ENCODE measurements at places on chromosomes 16 and 17. TPM values are rescaled to one million over a fixed set of nuclear protein-coding genes. Genes with fewer than 3 reads are reported as not detected.

- H3K4me3 ChIP-seq = no peak overlapping the region
- peak; percentile 46 for DNase-seq
- no peaks in the 10 kb centered on the region for H3K36me3 ChIP-seq
- H3K27ac ChIP-seq = peak overlapping the region; percentile 83
- no peaks in the 10 kb centered on the region for H3K27me3 ChIP-seq
Measured at GRCh38 chr17:40909755-40910154, 24.7 kb upstream of the KRT20 start.

- no peak for DNase-seq
- H3K27ac ChIP-seq = peak overlapping the region; percentile 98
- H3K36me3 ChIP-seq = no peaks in the 10 kb centered on the region
- no peaks in the 10 kb centered on the region for H3K27me3 ChIP-seq
- H3K4me3 ChIP-seq = no peak overlapping the region
Measured at GRCh38 chr17:40061609-40062038, 1.1 kb upstream of the THRA start.

GRCh38 chr16:90023078-90023447, 3.8 kb upstream of the DBNDD1 start:
- no peaks in the 10 kb centered on the region for H3K27me3 ChIP-seq
- no peaks in the 10 kb centered on the region for H3K4me1 ChIP-seq
- H3K36me3 ChIP-seq = no peaks in the 10 kb centered on the region
- H3K27ac ChIP-seq = peak overlapping the region; percentile 67
- no peak for DNase-seq

DNA sequence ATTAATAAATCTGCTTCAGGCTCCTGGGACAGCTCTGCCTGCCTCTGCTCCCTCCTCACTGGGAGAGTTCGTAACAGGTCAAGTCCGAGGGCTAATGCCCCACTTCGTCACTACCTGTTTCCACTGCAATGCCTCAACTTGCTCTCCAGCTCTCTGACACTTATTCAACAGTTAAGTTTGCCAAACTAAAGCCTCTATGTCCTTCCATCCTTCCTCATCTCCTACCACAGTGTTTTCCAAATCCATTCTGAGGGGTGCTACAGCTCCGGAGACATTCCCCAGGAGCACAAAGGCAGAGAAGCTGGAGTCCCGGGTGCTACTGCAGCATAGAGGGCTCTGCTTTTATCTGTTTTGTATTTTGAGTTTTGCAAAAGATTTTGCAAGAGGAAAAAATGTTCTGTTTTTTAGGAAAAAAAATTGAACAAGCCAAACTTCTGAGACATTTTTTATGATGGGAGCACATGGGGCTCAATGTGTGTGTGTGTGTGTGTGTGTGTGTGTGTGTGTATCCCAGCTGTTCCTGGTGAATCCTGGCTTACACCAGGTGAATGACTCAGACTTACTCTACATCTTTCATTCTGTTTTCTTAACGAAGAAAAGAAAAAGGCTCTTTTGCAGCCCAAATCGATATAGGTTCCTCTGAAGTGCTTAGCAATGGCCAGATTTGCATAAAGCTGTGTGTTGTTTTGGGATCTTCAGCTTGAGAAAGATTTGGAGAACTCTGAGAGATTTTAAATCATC, 46.1 kb upstream of the MYOCD start:
- peak overlapping the region; percentile 61 for H3K27ac ChIP-seq
- H3K36me3 ChIP-seq = no peaks in the 10 kb centered on the region
- no peak overlapping the region for H3K4me3 ChIP-seq
- H3K4me1 ChIP-seq = peaks cover 6% of the 10 kb centered on the region
- no peaks in the 10 kb centered on the region for H3K27me3 ChIP-seq

PRSS53 gene
- under 0.01 TPM for total RNA-seq

SNX20 gene
- total RNA-seq = 0.76 TPM

RSKR gene
- not detected for total RNA-seq

TMED6 gene
- not detected for total RNA-seq

CCDC154 gene
- total RNA-seq = not detected

RAB11FIP4 gene
- not detected for total RNA-seq

HOXB1 gene
- total RNA-seq = not detected

FOXF1 gene
- total RNA-seq = 4.9 TPM

All from uterus (tissue), 4 donors.